ENCODE measurements at places on chromosomes 3 and 15.

DNA sequence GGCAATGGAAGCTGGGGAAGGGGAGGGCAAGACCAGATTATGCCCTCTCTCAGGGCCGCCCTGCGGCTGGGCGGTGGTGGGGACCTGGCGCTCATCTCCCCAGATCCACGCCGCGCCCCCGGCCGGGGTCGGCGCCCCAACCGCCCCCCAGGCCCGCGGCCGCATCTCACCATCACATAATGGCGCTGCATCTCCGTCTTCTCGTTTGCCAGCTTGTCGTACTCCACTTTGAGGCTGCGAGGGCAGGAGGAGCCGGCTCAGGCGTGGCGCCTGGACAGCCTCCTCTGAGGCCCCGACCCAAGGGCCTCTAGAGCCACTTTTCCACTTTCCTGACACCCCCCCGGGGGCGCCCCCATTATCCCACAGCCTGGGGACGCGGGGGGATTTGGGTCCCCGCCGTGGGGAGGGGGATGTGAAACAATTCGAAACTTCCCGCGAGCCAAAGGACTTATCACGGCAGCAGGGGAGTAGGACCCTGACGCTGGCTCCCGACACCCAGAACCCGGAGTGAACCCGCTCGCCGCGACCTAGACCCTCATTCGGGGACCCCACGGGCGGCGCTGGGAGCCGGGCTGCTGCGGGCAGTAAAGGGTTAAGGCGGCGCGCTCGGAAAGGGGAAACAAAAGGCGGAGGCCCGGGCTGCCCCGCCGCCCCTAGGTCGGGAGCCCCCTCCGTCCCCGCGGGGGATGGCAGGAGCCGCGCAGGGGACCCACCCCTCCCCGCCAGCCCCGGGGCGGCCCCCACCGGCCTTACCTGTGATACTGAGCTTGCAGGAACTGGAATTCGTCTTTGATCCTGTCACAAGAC, 2.1 kb downstream of the TLE3 start:
- DNase-seq: peak; percentile 69

DNA sequence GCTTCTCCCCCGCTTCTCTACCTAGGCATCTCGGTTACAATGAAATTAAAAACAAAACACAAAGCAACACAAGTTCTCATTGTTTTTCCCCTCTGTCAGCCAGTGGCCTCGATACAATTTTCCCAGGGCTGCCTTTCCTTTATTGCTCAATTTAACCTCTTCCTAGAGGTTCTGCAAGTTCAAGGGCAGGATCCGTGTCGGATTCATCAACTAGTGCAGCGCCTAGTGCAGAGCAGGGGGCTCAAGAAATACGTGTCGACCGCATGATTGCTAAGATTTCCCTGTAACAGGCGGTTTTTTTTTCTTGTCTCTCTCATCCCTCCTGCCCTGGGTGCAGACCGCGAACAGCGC, 1.4 kb upstream of the BHLHE40 start:
- no peak for DNase-seq

DNA sequence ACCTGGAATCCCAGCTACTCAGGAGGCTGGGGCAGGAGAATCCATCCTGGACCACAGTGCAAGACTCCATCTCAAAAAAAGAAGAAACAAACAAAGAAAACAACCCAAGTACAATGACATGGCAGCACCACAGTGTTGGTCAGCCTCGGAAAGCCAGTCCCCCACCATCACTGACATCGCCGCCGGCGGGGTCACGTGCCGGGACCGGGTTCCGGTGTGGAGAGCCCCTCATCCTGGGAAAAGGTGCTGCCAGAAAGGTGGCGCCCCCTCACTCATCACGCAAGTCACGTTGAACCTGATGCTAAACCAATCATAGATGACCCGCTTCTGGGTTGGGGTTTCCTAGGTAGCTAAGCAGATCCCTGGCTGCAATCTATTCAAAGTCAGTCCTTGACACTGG, 17.8 kb downstream of the QRICH1 start:
- no peak for DNase-seq

DNA sequence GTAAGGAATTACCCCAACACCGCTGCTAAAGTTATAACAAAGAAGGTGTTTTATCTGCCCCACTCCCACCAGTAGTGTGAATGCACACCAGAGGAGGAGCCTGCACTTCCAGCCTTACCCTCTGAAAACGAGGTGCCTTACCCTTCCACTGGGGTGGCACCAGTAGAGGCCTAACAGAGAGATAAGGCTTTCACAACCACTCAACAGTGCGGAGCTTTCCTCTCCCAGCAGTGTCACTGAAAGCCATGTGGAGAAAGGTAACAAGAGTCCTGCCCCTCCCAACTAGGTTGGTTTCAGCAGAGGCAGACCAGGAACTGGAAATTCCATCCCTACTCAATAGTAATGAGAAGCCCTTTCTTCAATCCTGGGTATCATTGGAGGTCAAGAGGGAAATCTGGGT, 539.2 kb downstream of the VGLL3 start:
- no peak for DNase-seq

DNA sequence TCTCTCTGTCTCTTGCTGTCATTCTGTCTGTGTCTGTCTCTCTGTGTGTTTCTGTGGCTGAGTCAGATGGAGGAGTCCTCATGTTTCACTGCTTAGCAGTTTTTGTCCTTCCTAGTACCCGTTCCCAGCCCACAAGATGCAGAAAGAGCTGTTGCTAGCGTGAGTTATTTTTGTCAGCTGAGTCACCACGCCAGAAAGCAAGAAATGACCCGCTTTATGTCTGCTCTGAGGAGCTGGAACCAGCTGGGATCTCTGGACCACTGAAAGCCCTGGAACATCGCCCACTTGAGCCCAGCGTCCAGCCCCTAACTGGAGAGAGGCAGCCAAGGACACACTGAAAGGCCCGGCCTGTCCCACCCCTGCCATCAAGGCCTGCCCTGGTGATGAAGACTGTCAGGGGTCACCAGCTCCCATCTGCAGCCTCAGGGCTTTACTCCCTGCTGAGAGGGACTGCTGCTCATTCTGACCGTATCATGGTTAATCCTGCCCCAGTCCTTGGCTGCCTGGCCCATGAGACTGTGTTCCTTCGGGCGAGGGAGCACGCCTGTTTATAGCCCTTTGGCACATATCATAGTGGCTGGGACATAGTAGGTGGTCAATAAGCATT, 101.7 kb upstream of the TPM1 start:
- DNase-seq: no peak

DNA sequence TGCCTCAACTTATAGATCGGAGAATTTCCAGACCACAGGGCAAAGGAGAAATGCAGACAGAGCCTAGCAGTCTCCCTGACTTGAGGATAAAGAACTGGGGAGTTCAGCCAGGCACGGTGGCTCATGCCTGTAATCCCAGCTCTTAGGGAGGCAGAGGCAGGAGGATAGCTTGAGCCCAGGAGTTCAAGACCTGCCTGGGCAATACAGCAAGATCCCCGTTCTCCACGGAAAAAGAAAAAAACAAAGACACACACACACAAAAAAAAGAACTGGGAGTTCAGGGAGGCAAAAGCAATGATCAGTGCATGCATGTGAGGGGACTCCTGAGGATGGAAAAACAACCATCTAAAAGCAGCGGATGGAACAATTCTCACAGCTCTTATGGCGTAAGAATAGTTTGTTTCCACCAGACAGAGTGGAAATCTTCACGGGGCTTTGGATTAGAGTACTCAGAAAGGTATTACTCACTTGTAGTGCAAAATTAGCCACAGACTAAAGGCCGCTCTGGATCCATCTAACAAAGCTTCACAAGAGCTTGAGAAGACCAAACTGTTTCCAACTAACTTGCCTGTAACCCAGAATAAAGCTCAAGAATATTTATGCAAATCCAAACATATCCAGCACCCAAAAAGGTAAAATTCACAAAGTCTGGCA, 16.3 kb downstream of the SEC11A start:
- no peak for DNase-seq

- no peak for DNase-seq
Observed at GRCh38 chr3:37375184-37376127, 201.1 kb upstream of the LRRFIP2 start.

- DNase-seq: no peak
Observed at GRCh38 chr3:30538791-30539190, 67.6 kb upstream of the TGFBR2 start.

DNA sequence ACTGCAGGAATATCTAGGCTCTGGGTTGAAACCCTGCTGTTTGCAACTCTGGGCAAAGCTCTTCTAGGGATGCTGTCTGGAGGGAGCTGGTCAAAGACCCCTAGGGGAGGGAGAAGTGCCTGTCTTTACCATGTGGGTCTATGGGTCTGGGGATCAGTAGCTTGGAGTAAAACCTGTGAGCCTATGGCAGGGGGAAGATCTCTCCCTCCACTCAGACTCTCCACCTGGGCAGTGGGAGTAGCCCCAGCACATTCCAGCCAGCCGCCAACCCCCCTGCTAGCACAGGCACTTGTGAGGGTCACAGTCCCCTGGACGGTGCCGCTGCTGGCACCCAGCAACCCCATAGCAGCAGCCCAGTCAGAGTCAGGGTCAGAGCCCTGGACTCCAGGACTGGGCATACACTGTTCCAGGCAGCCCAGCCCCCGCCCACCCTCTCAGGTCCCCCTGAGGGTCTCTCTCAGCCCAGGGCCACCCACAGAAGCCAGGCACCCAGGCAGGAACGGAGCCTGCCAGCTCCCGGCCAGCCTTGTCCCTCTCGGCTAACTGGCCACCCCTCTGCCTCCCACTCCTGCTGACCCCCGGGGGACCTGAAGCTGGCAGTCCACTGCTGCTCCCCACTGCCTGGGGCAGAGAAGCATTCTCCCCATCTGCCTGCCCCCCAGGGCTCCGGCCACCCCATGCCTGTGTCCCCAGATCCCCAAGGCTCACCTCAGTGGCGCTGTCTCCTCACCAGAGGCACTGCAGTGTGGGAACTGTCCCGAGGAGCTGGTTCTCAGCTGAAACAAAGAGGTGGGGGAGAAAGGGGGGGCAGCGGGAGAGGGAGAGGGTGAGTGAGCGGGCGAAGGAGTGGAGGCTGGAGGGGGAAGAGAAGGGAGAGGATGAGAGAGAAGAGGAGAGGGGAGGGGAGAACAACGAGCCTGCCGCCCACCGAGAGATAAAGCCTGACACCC, 10.8 kb downstream of the GLYCTK start:
- DNase-seq: no peak

DNA sequence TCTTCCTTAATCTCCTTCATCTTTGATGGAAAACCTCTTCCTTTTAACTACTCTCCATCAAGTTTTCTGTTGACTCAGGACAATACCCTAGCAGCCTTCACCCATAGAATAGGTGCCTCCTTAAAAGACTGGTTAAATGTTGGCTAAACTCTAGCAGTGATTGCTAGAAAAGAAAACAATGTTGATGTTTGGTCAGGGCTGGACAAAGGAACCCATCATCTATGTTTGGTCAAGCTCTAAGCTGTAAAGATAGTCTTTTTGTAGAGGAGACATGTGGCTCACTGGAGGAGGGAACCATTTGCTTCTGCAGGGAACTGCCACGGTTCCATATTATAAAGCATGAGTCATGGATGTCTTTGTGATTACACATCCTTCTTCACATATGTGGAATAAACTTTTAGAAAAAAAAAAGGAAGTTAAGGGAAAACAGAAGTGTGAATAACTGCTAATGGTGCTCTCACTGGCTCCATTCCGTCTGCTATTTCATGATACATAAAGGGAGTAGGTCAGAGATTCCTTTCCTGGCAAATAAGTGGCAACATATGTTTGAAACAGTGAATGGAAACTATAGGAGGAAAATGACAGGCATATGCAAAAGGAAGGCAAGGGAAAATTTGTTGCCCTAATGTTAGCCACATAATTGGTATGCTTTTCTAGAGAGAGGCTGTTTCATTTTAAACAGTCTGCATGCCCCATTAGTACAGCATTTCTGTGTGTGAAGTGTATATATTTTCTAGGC, 78.2 kb downstream of the CMSS1 start:
- no peak for DNase-seq

GRCh38 chr3:61875046-61875844, 313.9 kb downstream of the PTPRG start:
- no peak for DNase-seq

DNA sequence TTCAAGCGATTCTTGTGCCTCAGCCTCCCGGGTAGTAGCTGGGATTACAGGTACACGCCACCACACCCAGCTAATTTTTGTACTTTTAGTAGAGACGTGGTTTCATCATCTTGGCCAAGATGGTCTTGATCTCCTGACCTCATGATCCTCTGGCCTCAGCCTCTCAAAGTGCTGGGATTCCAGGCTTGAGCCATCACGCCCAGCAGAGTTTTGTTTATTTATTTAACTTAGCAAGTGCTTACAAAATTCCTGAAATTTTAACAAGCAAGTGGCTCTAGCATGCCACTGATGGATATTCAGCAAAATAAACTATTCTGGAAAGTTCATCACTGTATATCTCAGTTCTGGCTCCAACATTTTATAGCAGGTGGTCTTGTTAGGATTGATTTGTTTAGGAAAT, 585.9 kb downstream of the OTOL1 start:
- DNase-seq: no peak

DNA sequence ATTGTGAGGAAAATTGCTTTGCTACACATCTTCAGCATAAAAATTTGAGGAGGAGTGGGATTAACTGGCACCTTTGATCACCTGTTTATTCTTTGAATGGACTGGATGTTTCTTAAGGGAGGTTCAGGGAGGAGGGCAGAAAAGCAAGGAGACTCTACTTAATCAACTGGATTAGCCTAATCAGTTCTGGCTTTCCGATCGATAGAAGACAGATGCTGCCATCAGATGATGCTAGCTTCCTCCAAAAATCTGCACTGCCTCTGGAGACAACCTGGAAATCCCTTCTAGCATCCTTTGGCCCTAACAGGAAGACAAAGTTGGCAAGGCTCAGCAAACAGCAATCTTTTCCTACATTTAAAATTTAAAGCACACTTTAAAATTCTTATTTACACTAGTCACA, 197.8 kb downstream of the EBLN2 start:
- DNase-seq: no peak

GRCh38 chr15:48721061-48721810, 75.7 kb upstream of the FBN1 start:
- DNase-seq: no peak

DNA sequence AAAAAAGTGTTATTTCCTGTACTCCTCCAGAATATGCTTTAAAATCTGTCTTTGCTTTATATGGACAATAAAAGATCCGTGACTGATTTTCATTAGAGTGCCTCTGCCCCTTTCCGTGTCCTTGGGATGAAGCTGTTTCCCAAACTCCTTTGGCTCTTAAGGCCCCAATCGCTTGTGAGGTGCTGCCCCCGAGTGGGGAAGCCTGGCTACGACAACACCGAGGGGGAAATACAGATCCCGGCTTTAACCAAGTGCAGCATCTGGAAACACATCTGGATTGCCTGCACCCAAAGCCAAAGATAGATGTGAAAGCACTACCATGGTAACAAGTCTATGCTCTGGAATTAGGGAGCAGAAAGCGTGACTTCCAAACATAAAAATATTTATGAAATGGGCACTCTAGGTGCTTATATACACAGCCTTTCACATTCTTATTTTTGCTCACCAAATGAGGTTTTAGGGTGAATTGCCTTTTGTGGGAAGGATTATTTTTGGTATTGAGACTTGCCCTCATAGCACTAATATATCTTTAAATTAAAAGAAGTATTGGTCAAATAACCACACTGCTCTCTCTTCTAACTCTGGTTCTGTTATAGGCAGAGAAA, 40.6 kb upstream of the ADCY5 start:
- peak; percentile 40 for DNase-seq

DNA sequence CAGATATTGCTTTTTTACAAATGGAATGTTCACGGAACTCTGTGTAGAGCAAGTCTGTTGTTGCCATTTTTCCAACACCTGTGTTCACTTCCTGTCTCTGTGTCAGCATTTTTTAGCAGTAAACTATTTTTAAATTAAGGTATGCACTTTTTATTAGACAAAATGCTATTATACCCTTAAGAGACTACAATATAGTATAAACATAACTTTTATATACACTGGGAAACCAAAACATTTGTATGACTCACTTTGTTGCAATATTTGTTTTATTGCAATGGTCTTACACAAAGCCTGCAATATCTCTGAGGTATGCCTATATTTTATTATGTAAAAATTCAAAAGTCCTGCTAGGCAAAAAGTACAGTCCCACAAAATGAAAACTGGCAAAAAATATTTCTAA, 39.8 kb upstream of the FGF7 start:
- no peak for DNase-seq

Measured in activated naive CD8-positive, alpha-beta T cell treated with anti-CD3 and anti-CD28 coated beads for 36 hours (primary cell).